ENCODE measurements at places on chromosomes 3 and 15.

- no peak for DNase-seq
These were observed 60.8 kb downstream of the DAPK2 start for GRCh38 chr15:63985221-63986184.

- DNase-seq = no peak
These were observed 94.9 kb upstream of the ATP2B2 start for GRCh38 chr3:10600296-10600714.

- no peak for DNase-seq
These were observed 58.0 kb upstream of the CRTC3 start for GRCh38 chr15:90471769-90472168.

DNA sequence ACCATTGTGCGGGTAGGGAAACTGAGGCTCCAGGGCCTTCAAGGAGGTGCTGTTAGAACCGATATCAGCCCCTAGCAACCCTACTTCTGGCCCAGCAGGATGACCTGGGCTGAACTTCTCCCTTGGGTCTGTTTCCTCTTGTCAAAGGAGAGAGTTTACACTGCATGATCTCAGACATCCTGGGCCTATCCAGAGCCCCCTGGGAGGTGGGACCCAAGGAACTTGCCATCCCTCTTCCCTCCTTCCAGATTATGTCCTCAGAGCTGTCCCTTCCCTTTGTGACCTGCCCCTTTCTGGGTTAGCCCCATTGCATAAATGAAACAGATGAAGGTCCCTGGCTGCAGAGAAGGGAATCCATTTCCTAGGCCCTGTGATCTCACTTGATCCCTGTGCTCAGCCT is 12.3 kb upstream of the DNAH1 start:
- DNase-seq = no peak

DNA sequence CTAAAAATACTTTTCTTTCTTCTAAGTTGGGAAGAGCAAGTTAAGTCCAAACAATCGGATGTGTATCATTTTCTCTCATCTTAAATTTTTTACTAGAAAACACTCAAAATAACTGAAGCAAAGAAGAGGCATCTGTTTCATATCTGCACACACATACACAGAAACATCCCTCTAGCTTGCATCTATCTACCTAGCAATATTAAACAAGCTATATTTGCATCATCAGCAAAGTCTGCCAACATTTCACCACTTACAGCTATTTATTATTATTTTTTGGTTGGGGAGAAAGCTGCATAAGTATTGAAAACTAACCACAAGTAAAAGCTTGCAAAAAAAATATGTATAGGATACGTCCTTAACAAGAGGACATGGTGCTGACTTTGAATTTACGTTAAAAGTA is 1.9 kb downstream of the GOLIM4 start:
- DNase-seq = no peak

DNA sequence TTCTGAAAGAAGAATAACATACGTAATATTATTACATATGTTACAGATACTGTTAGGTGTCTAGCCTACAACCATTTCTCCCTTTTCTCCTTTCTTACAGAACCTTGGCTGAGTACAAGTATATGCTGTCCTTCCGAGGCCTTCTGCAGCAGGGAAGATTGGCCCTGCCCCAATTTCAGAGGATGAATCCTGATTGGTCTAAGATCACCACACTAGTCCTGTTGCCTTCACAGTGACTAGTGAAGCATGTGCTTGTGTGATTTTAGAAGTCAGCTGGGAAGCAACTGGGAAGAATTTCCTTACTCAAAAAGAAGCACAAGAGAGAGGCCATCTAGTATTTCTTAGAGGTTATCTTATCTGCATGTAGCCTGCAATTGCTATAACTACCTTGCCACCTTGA is 30.6 kb upstream of the MECOM start:
- DNase-seq = peak; percentile 6

DNA sequence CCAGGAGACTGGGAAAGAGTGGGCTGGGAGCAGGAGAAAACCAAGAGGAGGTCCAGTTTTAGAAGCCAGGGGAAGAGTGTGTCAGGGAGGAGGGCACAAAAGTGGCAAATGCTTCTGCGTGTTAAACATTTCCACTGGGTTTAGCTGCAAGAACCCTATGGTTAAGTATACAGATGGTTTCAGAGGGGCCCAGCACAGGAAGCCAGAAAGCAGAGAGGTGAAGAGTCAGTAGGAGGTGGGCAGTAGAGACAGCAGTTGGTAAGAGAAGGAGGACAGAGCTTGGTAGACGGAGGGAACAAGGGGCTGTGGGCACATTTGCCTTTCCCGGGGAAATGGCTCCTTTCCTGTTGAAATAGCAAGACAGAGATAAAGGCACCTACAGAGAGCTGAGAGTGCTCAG is 133.8 kb downstream of the EPHB1 start:
- no peak for DNase-seq

DNA sequence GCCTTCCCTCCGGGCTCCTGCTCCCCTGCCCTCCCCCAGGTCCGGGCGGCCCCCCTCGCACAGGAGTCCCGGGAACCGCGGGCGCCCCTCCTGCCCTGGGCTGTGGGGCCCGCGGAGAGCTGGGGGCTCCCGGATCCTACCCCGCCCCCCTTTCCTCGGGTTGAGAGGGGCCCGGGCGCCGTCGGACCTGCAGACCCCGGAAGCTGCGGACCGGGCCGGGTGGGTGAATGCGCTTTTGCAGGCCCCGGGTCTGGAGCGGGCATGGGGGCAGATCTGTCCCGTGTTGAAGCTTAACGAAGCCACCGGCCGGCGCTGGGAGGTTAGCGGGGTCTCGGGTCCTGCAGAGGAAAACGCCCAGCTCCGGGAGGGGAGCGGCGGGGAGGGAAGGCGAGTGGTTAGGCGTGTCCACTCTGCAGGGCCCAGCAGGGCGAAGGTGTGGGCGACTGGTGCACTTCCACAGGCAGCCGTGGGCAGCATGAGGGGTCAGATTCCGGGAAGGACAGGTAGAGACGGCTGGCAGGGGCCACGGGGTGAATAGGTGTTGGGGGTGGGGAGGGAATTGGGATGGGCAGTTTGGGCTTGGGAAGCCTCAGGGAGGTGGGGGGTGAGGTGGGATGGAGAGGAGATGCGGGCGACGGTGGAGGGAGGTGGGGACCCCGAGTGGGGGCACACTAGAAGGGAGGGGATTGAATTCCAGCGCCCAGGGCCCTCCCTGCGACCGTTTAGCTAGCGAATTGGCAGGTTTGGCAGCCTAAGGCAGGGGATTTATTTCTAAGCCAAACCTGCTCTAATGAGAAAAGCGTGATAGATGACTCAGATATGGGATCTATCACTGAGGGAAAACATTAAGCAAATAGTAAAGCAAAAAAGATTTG is 635 bp downstream of the CD276 start:
- DNase-seq = no peak

- DNase-seq = no peak
These were observed 54.5 kb upstream of the BOC start for GRCh38 chr3:113156816-113157333.

GRCh38 chr3:65875393-65876027 is 163.2 kb downstream of the MAGI1 start:
- no peak for DNase-seq

- DNase-seq = no peak
These were observed 418.5 kb downstream of the NSUN3 start for GRCh38 chr3:94481226-94481898.

DNA sequence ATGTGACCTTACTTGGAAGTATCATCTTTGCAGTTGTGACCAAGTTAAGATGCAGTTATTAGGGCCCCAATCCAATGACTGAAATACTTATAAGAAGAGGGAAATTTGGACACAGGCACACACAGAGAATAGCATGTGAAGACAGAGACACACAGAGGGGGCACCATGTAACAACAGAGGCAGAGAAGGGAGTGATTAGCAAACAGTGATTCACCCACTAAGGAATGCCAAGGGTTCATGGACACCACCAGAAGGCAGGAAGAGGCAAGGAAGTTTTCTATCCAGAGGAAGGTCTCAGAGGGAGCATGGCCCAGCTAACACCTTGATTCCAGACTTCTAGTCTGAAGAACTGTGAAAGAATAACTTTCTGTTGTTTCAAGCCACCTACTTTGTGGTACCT is 25.0 kb downstream of the SIDT1 start:
- peak; percentile 50 for DNase-seq

- DNase-seq = peak; percentile 74
These were observed 21.0 kb downstream of the RARB start for GRCh38 chr3:25448750-25449692.
